ENCODE measurements at places on chromosomes 11 and 22.

GRCh38 chr22:38649841-38650522 lies 6.2 kb downstream of the FAM227A start:
- DNase-seq: no peak

GRCh38 chr11:110497231-110497978 lies 67.7 kb downstream of the FDX1 start:
- DNase-seq: no peak

- no peak for DNase-seq
Observed at GRCh38 chr11:31779374-31779791, 31.7 kb downstream of the PAX6 start.

GRCh38 chr22:46763051-46763705 lies 728 bp downstream of the TBC1D22A start:
- no peak for DNase-seq

Data from T follicular helper cell (primary cell).